Stimulated activated CD4-positive, alpha-beta T cell treated with anti-CD3 and anti-CD28 coated beads, TNF-alpha, amount 100 ng/mL, for 1 hour (primary cell): ENCODE measurements at places on chromosomes 2 and 18.

- no peak for DNase-seq
Measured at GRCh38 chr2:134202371-134202770, 51.5 kb upstream of the MGAT5 start.

- no peak for DNase-seq
Measured at GRCh38 chr2:36717603-36718266, 21.2 kb downstream of the VIT start.

- no peak for DNase-seq
Measured at GRCh38 chr2:30577151-30577550, 130.1 kb downstream of the LCLAT1 start.

GRCh38 chr2:198791623-198792022 is 666.1 kb downstream of the SATB2 start:
- DNase-seq = no peak

GRCh38 chr18:48660346-48661228 is 121.8 kb downstream of the CTIF start:
- no peak for DNase-seq
